ENCODE measurements at places on chromosomes 7 and 10. TPM values are rescaled to one million over a fixed set of nuclear protein-coding genes. Genes with fewer than 3 reads are reported as not detected.

DNA sequence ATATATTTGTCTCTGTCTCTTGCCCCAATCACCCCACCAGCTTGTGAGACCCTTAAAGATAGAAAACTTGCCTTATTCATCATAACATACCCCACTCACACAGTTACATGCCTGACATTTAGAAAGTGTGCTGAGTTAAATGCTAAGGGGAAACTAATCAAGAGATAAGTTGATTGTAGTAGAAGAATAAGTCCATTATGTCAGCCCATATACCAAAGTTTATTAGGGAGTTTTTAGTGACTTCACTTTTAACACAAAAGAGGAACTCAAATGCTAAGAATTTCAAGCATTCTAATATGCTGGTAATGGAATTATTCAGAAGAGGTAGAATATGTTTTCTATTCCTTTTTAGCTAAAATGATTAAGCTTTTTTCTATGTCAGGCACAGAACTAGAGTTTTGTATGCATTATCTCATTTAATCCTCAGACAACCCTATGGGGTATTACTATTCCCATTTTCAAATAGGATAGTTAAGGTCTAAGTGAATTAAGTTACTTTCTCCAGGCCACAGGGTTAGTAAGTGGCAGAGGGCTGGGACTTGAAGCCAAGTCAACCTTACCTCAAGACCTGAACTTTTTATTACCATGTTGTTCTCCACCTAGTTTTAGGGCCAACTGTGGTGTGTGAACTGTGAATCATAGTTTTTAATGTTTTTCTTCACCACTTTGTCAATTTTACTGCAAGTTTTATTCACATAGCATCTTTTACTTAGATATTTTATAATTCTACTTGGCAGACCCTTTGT lies 19.6 kb downstream of the ASAH2 start:
- no peak for DNase-seq

GRCh38 chr7:100825751-100826513 lies 1.4 kb downstream of the EPHB4 start:
- no peak for DNase-seq

DNA sequence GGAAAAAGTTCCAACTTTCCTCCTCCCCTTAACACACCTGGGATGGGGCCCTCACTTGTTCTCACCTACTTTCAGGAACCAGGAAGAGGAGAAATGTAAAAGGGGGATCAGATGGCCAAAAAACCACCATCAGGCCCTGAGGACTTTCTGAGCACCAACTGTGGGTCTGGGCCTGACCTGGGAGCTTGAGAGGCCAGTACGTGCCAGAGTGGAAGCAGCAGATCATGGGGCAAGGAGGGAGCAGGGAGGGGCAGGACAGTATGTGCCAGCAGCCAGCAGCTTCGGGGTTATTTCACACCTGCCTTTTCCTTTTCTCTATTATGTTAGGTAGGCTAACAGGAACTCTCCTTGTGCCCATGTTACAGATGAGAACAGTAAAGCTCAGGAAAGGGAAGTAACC lies 118.8 kb upstream of the UNC5B start:
- no peak for DNase-seq

Gene GNGT1
- polyA plus RNA-seq = not detected

Measured in BJ (cell line).